ENCODE measurements at places on chromosomes 5 and 9.

GRCh38 chr5:31708089-31708488, 69.2 kb downstream of the PDZD2 start:
- DNase-seq = no peak

- no peak for DNase-seq
These were observed 102.7 kb upstream of the IER5L start for GRCh38 chr9:129280623-129281271.

DNA sequence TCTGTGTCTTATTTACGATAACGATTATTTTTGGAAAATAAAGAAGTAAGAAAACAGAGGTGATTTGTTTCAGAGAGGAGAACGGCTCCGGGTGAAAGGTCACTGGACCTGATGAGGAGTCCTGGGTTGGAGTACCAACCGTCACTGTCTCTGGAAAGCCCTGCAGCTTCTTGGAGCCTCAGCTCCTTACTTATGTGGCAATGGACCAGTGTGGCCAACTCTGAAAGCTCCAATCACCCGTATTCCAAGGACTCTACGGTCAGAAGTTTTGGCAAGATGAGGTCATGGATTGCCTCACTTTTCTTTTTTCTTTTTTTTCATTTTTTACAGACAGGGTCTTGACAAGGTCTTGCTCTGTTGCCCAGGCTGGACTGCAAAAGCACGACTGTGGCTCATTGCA, 84.8 kb downstream of the KLF4 start:
- no peak for DNase-seq

- DNase-seq = no peak
These were observed 48.6 kb downstream of the HRH2 start for GRCh38 chr5:175706499-175706898.

GRCh38 chr5:177537389-177538361, 16.7 kb downstream of the FAM193B start:
- DNase-seq = no peak

- no peak for DNase-seq
These were observed 166.8 kb downstream of the PAX5 start for GRCh38 chr9:36867241-36867640.

- no peak for DNase-seq
These were observed 98.8 kb downstream of the KLHL3 start for GRCh38 chr5:137636830-137637714.

GRCh38 chr9:115855458-115856133, 298.0 kb upstream of the PAPPA start:
- no peak for DNase-seq

DNA sequence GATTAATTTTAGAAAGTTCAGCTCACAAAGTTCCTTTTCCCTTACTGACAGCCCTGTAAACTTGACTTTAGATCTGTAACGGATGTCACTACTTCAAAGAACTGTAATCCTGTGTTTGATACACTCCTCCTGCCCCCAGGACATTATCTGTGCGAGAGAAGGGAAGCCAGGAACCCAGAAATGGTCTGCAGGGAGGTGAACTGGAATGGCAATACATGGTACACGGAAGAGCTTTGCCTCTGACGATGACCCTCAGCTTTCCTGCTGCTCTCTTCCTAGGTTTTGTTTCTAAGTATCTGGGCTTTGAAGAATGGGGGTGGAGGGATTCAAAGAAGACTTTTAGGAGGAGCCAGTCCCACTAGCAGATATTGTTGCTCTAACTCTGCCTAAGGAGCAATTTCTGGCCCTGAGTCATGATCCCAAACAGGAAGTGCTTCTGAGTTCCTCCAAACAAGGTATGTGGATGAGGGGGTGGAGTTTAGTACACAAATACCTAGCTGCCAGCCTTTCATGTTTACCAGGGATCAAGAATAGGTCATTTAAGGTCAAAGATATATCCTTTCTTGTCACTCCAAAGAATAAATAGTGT, 43.4 kb upstream of the TMC1 start:
- DNase-seq = no peak

GRCh38 chr5:160966921-160967320, 114.9 kb upstream of the ATP10B start:
- DNase-seq = no peak

DNA sequence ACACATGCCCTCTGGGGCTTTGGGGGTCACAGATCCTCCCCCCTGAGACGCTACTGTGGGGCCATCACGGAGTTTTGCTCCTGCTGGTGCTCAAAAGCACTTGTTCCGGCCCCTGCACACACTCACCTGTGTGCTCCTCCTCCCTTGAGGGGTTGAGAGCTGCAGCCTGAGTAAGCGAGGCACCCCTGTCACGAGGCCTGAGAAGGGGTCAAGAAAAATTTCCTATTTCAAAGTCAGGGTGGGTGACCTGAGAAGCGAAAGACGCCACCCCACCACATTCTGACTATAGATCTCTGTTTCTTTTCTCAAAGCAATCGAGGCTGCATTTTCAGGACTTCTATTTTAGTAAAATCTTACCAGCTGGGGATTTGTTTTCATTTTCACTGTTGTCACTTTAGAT, 138.5 kb downstream of the DCP2 start:
- DNase-seq = no peak

- no peak for DNase-seq
These were observed 119.9 kb downstream of the TMEM174 start for GRCh38 chr5:73292816-73293459.

DNA sequence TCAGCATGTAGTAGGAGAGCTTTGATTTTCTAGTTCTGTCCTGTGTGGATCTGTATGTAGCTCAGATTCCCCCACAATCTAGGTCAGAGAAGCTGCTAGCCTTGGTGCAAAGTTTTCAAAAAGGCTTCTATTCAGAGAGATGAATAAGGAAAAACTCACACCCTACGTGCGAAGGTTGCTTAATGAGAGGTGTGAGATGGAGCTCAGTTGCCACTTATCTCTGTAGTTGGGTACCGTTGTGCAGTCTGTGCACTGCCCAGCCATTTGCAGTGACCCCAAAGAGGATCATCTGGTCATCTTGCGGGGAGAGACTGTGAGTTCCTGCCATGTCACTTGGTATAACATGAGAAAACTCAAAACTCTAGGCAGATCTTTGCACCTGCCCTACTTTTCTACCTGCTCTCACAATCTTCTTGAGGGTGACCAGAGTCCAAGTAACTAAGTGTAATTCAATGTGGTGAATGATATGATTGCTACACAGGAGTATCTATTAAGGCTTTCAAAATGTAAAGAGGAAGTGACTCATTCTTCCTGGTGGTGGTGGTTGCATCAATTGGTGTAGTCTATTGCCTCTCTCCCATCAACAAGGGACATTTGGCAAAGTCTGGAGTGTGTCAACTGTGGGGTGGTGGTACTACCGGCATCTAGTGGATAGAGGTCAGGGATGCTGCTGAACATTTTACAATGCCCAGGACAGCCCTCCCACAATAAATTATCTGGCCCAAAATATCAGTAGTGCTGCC, 65.2 kb downstream of the TMC1 start:
- DNase-seq = no peak

GRCh38 chr9:5621327-5621726, 7.6 kb upstream of the RIC1 start:
- DNase-seq = no peak

- no peak for DNase-seq
These were observed 86.1 kb downstream of the GTF3C4 start for GRCh38 chr9:132756214-132756845.

- no peak for DNase-seq
These were observed 154.2 kb downstream of the TMC1 start for GRCh38 chr9:72675586-72675985.

- no peak for DNase-seq
These were observed 41.6 kb downstream of the KIAA1191 start for GRCh38 chr5:176319827-176320554.

- DNase-seq = no peak
These were observed 226.2 kb downstream of the EPB41L4A start for GRCh38 chr5:112192866-112193265.

DNA sequence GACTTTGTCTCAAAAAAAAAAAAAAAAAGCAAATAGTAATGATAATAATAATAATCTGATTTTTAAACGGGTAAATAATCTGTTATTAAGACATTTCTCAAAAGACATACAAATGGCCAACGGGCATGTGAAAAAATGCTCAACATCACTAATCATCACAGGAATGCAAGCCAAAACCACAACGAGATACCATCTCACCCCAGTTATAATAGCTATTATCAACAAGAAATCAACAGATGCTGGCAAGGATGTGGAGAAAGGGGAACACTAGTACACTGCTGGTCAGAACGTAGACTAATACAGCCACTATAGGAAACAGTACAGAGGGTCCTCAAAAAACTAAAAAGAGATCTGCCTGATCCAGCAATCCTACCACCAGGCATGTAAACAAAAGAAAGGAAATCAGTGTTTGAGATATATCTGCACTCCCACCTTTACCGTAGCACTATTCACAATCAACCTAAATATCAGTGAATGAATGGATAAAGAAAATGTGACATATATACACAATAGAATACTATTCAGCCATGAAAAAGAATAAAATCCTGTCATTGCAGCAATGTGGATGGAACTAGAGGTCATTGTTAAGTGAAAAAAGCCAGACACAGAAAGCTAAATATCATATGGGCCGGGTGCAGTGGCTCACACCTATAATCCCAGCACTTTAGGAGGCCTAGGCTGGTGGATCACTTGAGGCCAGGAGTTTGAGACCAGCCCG, 24.9 kb downstream of the VAV2 start:
- DNase-seq = no peak

DNA sequence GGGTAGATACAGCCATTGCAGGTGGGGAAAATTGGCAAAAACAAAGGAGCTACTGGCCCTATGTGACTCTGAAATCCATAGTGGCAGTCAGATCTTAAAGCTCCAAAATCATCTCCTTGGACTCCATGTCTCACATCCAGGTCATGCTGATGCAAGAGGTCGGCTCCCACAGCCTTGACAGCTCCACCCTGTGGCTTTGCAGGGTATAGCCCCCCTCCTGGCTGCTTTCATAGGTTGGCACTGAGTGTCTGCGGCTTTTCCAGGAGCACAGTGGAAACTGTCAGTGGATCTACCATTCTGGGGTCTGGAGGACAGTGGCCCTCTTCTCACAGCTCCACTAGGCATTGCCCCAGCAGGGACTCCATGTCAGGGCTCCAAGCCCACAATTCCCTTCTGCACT, 1190.1 kb downstream of the CDH12 start:
- no peak for DNase-seq

- no peak for DNase-seq
These were observed 363 bp downstream of the ZNF454 start for GRCh38 chr5:178941361-178941760.

GRCh38 chr5:61463596-61463995, 131.5 kb downstream of the ZSWIM6 start:
- no peak for DNase-seq

DNA sequence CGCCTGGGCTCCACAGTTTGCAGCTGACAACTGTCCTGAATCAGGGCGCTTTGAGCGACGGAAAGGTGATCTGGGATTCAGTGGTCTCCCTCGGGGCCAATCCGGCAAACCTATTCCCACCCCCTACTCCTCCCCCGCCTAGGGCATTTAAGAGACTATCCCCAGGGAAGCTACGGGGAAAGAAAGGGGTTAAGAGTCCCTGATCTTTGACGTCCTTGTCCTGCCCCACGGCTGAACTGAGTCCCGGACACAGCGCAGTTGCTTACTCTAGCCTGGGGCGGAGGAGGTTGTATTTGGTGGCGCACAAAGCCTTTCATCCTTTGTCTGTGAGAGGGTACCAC, 3.4 kb downstream of the RORB start:
- no peak for DNase-seq

- DNase-seq = no peak
These were observed 1118.8 kb downstream of the DTWD2 start for GRCh38 chr5:117869596-117869995.

GRCh38 chr5:79510638-79511037, 3.3 kb downstream of the HOMER1 start:
- no peak for DNase-seq

DNA sequence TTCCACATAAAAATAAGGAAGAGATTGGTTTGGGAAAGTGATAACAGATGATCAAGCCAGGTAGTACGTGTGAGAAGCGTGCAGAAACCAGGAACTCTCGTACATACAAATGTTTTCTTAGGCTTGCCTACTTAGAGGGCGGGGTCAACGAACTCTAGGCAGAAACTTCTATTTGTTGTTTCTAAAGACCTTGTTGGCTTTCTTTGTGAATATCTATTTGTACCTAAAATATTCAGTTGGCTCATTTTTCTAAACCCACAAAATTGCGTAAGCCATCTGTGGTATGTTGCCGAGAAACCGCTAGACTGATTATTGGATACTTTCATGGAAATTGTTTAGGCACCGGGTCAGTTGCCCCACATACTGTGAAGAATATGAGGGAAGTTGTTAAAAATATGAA, 458.5 kb downstream of the MAT2B start:
- DNase-seq = no peak

DNA sequence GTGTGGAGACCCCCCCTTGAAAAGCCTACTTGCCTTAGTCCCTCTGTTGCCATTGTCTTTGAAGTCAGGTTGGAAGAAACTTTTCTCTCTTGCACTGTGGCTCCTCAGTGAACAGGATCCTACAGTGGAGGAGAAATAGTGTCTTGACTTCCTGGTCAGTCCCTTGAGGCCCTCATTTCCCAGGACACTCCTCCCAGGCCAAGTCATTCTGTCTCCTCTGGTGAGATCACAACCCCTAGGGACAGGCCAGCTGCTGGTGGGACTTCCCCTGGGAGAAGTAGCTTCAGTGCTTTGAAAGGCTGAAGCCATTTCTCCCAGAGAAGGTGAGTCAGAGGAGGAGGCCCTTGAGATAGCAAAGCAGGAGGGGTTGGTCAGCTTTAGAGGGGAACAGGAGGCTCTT, 10.1 kb upstream of the GRIA1 start:
- no peak for DNase-seq

GRCh38 chr5:173103411-173103810, 40.9 kb upstream of the BNIP1 start:
- no peak for DNase-seq

- no peak for DNase-seq
These were observed 113.2 kb downstream of the SLC12A2 start for GRCh38 chr5:128196791-128197190.

GRCh38 chr5:166369807-166370206, 1921.6 kb upstream of the WWC1 start:
- no peak for DNase-seq

DNA sequence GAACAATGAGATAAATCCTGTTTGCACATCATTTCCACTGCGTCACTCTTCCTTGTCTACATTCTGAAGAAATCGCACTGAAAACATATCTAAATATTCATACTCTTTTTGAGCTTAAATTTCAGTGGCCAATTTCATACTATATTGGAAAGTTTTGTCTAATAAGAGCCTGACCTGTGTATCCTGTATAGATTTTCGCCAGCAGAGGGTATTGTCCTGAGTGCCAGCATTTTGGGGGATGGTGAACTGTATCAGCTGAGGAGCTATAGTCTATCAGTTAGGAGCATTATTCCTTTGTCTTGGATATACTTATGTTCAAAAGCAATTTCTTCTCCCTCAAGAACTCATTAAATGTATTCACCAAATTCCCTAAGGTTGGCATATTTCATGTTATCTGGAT, 102.3 kb downstream of the SEMA6A start:
- DNase-seq = no peak

GRCh38 chr5:160312134-160312959, at the start of gene CCNJL:
TSS of gene CCNJL (minus strand) at chr5:160312564. CDS start at chr5:160311923, 641 bp downstream.
- no peak for DNase-seq
